ENCODE measurements at places on chromosomes 1 and 21.

- no peak for DNase-seq
Observed at GRCh38 chr1:200351826-200352549, 57.8 kb downstream of the ZNF281 start.

GRCh38 chr1:108106775-108107174, 93.4 kb downstream of the SLC25A24 start:
- no peak for DNase-seq

DNA sequence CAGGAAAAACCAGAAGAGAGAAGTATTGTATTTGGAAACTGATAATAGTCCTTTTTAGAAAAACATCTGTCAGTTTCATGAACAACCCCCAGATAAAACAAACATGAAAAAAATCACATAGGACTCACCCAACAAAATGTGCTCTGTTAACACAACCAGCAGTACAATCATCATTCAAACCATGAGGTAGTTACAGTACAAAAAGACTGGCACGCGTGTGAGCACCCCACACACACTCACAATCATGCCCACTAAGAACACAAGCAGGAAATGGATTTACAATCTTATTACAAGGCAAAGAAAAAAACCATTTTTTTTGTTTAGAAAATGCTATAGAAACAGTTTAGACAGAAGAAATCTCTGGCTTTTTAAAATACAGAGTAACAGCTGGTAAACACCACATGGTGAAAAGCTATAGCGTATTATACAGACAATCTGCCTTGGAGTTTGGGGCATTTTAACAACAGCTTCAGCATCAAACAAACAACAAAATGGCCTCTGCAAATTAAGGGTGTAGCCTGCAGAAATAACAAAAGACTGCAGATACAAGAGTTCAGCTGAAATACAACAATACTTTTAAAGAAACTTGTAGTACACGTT, 180.0 kb downstream of the CDC7 start:
- DNase-seq, result no peak

- no peak for DNase-seq
Observed at GRCh38 chr21:23725576-23725975, 1881.7 kb downstream of the MRPL39 start.

- DNase-seq, result no peak
Observed at GRCh38 chr21:41199123-41199522, 31.2 kb downstream of the BACE2 start.

GRCh38 chr21:27067226-27067625, 100.3 kb upstream of the ADAMTS5 start:
- DNase-seq, result no peak

GRCh38 chr1:221782970-221783369, 41.1 kb upstream of the DUSP10 start:
- DNase-seq, result no peak

GRCh38 chr1:154479764-154480421, 22.1 kb upstream of the TDRD10 start:
- DNase-seq, result peak; percentile 59

DNA sequence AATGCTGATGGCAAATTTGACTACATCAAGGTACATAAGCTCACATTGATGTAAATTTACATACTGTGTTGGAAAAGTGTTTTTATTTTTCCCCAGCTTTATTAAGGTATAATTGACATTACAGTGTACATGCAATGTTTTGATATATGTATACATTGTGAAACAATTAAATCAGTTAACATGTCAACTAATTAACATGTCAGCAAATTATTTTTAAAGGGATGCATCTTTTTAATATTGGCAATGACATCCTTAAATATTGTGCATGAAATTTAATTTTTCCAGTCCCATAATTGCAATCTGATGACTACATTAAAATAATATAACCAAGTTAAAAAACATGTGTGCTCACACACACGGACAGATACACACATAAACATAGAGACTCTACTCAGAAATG, 9.4 kb downstream of the EFCAB7 start:
- DNase-seq, result no peak

- no peak for DNase-seq
Observed at GRCh38 chr1:81582467-81582986, 218.2 kb upstream of the ADGRL2 start.

- no peak for DNase-seq
Observed at GRCh38 chr1:14499312-14500040, 99.0 kb upstream of the KAZN start.

DNA sequence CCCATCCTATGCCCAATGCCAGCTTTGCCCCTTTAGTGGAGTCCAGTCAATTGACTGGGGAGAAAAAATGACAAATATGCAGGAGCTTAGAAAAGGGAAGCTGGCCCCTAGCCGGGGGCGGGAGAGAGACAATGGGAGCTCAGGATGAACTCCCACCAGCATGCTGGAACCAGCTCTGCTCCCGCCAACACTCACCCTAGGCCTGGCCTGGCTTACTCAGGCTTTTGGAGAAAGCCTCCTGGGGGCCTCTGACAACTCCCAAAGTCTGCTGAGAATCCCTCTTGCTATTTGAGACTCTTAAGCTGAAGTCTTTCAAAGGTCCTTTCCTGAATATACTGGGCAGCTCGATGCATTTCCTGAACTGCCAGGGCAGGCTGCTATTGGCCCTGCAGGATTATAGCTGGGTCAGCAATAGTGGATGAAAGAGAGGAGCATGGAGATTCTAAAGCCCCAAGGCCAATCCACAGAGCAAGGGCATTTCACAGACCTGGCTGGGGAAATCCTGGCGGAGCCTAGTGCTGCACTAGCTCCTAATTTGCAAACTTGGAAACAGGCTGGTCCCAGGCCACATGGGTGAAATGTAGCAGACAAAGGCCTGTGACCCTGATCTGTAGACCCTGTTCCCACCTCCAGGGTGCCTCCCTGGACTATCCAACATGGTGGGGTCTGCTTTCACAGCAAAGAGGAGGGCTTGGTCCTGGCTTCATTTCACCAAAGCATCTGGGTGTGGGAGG, 35.7 kb upstream of the CLSTN1 start:
- no peak for DNase-seq

GRCh38 chr1:9441451-9442133, 97.7 kb upstream of the SLC25A33 start:
- DNase-seq, result no peak

GRCh38 chr1:151342021-151342420, 5.0 kb downstream of the RFX5 start:
- no peak for DNase-seq

GRCh38 chr1:179591592-179592580, at the start of gene TDRD5:
TSS of gene TDRD5 (plus strand) at chr1:179591832. CDS start at chr1:179592616, 784 bp downstream.
- DNase-seq, result no peak

GRCh38 chr1:13651279-13651678, 48.7 kb upstream of the PRDM2 start:
- DNase-seq, result no peak

DNA sequence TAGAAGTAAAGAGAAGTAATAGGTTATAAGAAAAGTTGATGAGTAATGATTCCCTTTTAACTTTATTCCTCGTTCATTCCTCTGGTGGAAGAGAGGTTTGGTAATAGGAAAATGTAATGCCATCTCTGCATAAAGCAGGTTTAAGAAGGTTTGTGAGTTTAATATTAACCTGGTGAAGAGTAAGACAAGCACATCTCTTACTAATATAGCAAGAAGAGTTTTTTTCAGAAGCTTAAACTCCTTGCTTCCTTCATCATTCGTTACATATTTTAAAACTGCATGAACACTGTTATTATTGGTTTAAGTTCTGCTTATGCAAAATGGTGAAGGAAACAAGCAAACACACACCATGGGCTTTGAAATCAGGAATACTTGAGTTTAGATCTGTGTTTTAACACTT, 9.2 kb upstream of the PLA2G4A start:
- no peak for DNase-seq

- DNase-seq, result no peak
Observed at GRCh38 chr21:46394595-46395104, 64.0 kb upstream of the DIP2A start.

GRCh38 chr1:160062230-160062532, 7.8 kb downstream of the KCNJ10 start:
- DNase-seq, result no peak

DNA sequence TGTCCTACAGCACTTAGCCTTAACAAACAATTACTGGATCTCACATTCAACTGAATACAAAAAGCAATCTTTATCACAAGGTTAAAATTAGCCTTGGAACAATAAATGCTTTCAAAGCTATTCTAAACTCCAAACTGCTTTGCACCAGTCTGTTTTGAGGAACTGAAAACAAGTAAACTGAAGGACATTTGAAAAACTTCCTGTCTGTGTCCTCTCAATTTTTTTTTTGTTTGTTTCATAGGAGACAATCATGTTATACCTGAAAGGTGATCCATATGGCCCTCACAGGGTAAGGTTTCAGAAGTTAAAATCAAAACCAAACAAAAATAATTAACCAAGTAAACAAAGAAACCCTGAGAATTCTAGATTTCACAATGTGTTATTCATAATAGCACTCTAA, 459.1 kb downstream of the DPYD start:
- no peak for DNase-seq

DNA sequence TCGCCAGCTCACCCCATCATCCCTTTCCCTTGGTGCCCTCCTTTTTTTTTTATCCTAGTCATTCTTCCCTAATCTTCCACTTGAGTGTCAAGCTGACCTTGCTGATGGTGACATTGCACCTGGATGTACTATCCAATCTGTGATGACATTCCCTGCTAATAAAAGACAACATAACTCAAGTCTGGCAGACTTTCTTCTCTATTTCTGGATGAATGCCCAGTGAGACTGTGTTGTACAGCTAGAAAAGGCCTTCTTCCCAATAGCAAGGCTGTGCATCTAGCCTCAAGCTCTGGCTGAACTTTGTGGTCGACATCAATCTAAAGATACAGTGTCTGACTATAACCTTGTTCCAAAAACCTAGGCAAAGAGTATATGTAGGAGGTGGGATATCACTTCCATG, 6.4 kb downstream of the IL24 start:
- no peak for DNase-seq

DNA sequence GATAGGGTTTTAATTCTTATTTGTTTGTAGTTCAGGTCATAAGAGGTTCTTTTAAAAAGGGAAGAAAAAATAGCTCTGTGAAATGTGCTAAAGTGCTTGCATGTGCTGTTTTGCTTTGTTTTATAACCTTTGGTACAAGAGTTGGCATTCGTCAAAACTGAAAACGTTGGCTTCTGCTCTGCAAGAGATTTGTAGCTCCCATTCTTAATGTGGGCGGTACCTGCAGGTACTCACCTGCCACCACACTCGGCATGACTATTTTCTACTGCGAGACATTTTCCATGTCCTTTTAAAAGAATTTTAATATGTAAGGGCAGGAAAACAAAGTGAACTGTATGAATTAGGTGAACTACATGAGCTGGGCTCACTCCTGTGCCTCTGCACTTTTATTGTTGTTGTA, 92.6 kb downstream of the ADARB1 start:
- DNase-seq, result no peak

DNA sequence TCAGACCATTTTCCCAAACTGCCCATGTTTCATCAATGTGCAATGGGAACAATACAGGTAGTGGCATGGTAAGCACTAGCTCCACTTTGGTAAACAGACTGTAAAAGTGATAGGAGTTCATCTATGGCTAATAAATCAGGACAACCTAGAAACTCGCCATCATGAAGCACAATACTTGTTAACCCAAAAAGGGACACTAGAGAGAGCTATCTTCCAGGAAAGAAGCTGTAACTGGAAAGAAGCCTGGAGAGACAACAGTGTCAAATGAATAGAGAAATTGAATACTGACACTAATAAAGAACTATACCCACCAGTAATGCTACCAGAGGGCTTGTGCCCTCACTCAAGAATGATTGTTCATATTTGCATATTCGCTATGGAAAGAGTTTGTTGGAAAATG, 164.7 kb upstream of the RGS18 start:
- DNase-seq, result no peak

GRCh38 chr1:71835442-71835813, 446.9 kb downstream of the NEGR1 start:
- no peak for DNase-seq

GRCh38 chr1:230800891-230801840, 54.0 kb downstream of the CAPN9 start:
- no peak for DNase-seq

DNA sequence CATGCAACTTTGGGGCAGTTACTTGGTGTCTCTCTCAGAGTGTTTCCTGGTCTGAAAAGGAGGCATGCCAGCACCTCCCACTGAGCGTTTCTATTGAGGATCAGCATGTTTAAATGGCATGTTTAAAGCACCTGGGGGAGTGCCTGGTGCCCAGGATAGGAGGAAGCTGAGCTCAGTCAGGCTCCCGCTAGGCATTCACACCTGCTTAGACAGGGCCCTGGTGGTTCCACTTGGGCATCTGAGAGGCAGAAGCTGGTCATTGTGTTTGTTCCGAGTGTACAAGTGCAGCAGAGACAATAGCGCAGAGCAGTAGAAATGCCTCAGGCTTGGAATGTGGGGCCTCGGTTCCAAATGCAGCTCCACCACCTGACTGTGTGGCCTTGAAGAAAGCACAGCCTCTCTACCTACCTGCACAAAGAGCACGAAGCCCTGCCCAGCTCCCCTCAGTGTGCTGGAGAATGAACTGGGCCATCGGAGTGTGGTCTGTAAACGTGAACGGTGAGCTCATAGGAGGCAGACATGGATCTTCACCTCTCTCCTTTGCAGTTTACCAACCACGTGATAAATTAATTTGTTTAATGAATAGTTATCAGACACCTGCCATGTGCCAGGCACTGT, 20.3 kb upstream of the TMEM222 start:
- peak; percentile 70 for DNase-seq

DNA sequence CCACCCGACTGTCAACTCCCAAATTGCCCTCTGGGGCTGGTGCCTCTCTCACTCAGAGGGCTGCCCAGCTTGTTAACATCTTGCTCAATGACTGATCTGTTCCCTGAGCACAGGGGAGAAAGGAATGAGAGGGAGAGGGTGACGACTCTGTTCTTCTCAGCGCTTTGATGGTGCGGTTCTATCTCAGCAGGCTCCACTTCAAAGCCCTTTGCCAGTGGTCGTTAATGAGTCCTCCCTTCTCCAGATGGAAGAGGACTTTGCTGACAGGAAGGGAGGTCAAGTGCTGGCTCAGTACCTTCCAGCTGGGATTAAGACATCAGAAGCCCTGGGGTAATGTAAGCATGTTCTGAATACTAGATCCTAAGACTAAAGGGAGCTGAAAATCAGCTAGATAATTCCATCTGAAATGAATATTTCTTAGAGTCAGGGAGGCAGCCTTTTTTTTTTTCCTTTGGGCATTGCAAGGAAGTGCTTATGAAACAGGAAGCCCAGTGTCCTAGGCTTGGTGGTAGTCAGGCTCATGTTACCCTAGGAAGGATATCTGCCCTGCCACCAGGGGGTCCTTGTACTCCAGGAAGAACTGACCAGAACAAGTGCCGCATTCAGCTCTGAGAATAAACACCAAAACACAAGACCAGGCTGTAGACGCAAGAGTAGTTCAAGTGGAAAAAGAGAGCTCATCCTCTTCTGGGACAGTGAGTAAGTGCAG, 4.7 kb downstream of the FMOD start:
- DNase-seq, result no peak

GRCh38 chr1:21297975-21298374, 7.7 kb upstream of the ECE1 start:
- DNase-seq, result no peak

DNA sequence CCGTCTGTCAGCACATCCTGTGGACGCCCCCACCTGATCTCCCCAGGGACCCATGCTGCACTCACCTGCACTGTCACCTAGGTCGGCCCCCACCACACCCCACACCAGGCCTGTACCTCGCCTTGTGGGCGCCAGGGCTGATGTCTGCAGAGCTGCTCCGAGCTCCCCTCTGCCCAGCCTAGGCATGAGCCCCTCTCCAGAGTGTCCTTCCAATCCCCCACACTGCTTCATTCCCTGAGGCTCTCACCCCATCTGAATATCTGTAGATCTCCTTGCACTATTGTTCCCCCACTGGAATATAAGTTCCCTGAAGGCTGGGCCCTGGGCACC, 12.2 kb downstream of the UMODL1 start:
- DNase-seq, result no peak

GRCh38 chr1:188027613-188028012, 1198.9 kb downstream of the PLA2G4A start:
- DNase-seq, result no peak

Measured in NCI-H2081 treated with DMSO at 0.1 percent for 48 hours (cell line).